ENCODE measurements at places on chromosomes 4 and X.

GRCh38 chrX:33132569-33132968, 78.8 kb downstream of the DMD start:
- no peaks in the 10 kb centered on the region for H3K4me1 ChIP-seq
- no peak for DNase-seq
- H3K4me3 ChIP-seq: no peak overlapping the region
- H3K27me3 ChIP-seq: no peaks in the 10 kb centered on the region

GRCh38 chr4:166198516-166199310, 325.7 kb downstream of the TLL1 start:
- H3K4me1 ChIP-seq: no peaks in the 10 kb centered on the region
- DNase-seq: no peak
- no peak overlapping the region for H3K27ac ChIP-seq
- H3K4me3 ChIP-seq: no peak overlapping the region

DNA sequence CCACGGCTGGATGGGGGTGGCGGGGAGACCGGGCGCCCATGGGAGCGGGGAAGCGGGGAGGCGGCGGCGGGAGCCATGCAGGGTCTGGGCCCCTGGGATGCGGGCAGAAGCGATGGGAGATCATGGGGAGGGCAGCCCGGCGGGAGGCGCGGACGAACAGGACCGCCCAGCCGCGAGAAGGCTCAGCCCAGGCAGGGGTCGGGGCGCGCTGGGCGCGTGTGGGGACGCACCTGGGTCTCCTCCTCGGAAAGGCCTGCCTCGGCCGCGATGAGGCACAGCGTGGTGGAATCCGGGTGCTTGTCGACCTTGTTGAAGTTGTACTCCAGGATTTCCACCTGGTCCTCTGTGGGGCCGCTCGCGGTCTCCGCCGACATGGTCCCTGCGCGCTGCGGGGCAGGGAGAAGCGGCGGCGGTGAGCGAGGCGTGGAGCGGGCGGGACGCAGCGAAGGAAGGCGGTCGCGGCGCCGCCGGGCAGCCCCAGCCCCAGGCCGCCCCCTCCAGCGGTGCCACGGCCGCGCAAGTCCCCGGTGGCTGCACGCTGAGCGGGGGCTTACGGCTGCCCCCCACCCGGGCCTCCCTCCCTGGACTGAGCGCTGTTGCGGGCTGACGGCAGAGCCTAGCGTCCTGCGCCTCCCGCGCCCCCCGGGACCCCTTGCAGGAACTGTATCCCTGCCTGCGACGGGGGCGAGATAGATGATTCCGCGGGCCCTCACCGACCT, 25.3 kb downstream of the HOPX start:
- H3K4me1 ChIP-seq: peaks cover 57% of the 10 kb centered on the region
- DNase-seq: peak; percentile 45
- H3K27me3 ChIP-seq: peaks cover 19% of the 10 kb centered on the region
- peaks cover 20% of the 10 kb centered on the region for H3K36me3 ChIP-seq

DNA sequence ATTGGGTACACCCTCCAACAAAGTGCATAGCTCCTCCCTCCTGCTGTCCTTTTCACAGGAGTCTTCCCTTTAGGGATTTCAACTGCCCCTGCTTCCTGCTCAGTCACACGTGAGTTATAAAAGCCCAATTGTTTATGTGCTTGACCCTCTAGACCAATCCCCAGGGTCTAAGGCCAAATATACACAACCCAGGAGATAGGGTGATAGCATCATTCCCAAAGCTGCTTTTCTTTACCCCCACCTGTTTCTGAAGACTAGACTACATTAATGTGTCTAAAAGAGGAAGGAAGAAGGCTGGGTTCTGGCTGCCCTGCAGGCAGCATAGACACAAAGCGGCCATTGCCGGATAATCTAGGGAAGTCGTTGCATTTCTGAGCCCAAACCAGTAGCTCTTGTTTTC, 526.7 kb upstream of the FRG1 start:
- no peak overlapping the region for H3K27ac ChIP-seq
- no peak for DNase-seq
- no peaks in the 10 kb centered on the region for H3K27me3 ChIP-seq
- no peaks in the 10 kb centered on the region for H3K4me1 ChIP-seq

DNA sequence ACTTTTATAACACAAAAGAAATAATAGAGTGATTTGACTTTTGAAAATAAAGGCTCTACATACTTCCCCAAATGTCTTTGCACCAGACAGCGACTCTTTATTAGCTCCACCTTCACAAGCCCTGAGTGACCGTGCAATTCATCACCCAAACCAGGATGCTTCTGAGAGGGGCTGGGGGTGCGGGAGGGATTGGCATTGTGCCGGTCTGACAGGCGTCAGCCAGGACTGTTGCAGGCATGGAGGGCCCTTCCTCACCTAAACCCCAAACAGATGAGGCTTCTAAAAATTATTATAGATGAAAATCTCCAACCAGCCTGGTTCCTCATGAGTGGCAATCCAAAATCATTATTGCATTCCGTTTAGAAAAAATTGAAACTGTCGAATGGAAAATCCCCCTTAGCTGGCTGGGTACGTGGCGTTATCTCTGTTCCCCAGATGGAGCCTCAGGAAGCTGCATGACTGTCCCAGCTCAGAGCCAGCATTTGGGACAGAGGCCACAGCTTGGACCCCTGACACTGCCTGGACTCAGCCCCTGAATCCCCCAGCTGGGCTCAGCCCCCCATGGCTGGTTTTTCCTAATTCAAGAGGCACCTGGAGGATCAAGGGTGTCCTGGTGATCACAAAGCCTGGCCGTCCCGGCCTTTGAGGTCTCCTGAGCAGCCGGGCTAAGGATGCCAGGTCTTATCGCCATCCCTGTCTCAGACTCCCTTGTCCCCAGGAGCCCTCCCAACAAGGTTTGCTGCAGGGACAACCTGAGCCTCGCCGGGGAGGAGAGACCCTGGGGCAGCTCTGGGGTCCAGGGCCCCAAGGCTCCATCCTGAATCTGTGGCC, 60.4 kb downstream of the SORCS2 start:
- DNase-seq: no peak
- H3K27ac ChIP-seq: no peak overlapping the region
- H3K36me3 ChIP-seq: no peaks in the 10 kb centered on the region

DNA sequence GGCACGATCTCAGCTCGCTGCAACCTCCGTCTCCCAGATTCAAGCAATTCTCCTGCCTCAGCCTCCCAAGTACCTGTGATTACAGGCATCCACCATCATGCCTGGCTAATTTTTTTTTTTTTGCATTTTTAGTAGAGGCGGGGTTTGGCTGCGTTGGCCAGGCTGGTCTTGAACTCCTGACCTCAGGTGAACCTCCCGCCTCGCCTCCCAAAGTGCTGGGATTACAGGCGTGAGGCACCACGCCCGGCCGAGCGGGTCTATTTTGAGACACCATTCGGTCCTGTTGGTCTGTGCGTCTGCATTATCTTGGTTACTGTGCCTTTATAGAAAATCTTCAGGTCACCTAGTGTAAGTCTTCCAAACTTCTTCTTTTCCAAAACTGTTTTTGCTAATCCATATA, 21.7 kb upstream of the RGS12 start:
- H3K27ac ChIP-seq: no peak overlapping the region
- DNase-seq: no peak
- no peak overlapping the region for H3K4me3 ChIP-seq
- peaks cover 11% of the 10 kb centered on the region for H3K27me3 ChIP-seq

DNA sequence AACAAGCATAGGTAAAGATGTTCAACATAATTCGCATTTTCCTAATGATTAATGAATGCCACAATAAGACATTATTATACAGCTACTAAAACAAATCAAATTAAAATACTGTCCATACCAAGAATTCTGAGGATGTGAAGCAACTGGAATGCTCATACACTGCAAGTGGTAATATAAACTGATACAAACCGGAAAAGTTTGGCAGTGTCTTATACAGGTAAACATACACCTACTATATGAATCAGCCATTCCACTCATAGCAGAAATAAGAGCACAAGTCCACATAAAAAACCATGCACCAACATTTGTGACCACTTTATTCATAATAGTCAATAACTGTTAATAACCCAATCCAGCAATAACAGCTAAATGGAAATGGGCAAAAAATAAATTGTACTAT, 79.3 kb downstream of the FBXW7 start:
- peaks cover 3% of the 10 kb centered on the region for H3K36me3 ChIP-seq
- H3K27me3 ChIP-seq: no peaks in the 10 kb centered on the region
- no peak for DNase-seq
- no peak overlapping the region for H3K4me3 ChIP-seq
- H3K27ac ChIP-seq: no peak overlapping the region

DNA sequence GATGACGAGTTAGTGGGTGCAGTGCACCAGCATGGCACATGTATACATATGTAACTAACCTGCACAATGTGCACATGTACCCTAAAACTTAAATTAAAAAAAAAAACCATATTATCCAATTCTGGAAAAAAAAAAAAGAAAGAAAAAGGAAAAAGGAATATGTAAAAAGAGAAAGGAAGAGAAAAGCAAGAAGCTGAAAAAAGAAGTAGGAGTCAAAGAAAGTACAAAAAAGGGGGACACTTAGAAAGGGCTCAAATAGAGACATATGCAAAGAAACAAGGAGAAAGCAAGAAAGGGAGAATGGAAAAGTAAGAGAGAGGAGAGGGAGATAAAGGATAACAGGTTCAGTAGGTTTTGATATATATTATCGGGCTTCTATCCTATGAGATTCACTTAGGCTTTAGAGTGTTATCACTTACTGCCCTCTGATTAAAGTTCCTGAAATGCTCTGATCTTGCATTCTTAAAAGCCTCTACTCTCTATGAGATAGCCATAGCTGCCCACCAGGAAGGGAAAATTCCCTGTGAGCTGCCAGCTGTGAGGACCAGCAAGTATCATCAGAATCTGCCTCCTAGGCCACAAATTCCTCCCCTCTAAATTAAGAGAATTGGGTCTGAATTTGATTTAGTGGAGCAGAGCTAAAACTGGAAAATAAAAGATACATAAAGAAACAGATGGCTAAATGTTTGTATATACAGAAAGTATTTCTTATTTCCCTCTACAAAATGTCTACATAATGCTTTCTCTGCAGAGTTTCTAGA, 95.2 kb downstream of the AMMECR1 start:
- no peaks in the 10 kb centered on the region for H3K27me3 ChIP-seq
- H3K4me3 ChIP-seq: no peak overlapping the region
- peaks cover under 1% of the 10 kb centered on the region for H3K4me1 ChIP-seq
- no peak for DNase-seq
